Vagina (tissue), 2 donors: ENCODE measurements at places on chromosomes 16 and 17. TPM values are rescaled to one million over a fixed set of nuclear protein-coding genes. Genes with fewer than 3 reads are reported as not detected.

DNA sequence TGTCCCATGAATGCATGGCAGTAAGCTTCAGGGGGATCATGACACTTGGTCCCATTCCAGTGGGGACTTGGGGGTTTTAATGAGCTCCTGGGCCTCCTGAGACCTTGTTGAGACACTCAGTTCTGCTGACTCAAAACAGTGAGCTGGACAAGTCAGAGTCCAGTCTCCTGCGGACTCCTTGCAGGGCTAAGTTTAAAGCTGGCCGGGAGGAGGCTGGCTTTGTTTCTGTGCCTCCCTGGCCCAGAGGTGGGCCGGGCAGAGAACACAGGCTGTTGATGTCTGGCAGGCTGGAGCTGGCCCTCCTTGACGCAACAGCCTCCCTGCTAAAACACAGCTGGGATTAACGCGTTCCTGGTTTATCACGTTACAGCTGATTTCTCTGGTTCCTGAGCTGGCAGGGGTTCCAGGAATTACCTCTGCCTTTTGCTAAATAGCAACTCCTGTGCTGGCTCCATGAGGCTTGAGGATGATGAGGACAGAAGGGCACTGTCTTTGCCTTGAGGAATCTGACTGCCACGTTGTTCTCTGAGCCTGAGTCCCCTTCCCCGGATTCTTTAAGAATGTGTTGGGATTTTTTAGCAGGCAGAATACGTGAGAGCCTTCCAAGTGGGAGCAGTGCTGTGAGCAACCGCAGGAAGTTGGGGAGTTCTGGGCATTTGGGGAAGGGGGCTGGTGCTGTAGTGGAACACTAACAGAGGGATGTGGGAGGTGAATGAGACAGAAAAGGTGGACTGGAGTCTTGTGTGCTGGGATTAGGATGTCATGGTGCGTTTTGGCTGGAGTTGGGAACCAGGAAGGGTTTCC is 2.0 kb downstream of the GPT2 start:
- no peak for DNase-seq

DNA sequence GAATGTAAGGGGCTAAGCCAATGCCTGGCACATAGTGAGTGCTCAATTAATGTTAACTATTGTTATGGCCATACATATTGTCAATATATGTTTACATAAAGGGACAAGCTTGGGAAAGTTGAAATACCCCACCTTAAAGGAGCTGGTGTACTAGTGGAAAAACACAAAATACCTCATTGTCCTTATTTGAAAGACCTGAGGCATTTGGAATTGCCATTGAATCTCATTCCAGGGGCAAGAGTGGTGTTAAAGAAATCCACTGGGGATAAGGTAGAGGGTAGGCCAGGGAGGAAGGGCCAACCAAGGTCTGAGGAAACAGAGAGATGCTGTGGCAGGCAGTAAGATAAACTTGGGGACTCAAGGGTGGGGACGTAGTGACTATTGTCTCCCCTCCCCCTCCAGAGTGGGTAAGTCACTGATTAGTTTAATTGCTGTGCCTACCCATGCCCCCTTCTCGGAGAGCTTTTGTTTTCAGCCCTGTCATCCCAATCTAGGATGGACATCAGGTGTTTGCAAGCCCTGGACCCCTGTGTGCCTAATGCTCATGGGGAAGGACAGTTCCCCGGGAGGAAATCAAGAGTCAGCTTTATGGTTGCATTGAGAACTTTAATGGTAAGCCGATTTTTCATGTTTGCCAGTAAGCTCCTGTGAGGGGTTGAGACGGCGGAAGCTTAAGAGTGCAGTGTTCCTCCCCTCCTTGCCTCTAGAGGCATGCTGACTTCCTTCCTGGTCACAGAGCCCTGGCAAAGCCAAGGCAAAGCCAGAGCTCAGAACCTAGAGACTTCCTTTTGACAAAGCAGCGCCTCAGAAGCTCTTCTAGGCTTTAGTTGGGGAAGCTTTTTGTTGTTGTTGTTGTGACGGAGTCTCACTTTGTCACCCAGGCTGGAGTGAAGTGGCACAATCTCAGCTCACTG is 2.5 kb upstream of the HEATR9 start:
- DNase-seq, result no peak

GRCh38 chr17:3213587-3213986 is 6.1 kb downstream of the OR1A1 start:
- no peak for DNase-seq

DNA sequence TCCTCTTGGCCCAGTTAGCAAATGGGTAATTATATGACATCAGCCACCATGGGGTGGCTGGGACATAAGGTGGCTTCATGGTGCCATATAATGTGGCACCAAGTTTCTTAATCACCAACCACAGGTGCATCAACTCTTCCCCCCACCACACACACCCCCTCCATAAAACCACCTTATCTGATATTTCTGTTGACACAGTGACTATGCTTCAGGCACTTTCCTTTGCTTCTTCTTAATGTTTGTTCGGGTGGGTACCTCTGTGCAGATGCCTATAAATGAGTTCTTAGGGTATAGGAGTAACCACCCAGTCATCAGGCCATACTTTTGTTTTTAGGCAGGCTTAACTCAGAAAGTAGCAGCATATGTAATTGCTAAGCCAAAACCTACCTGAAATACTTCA is 29.5 kb downstream of the RNF43 start:
- DNase-seq, result no peak

DNA sequence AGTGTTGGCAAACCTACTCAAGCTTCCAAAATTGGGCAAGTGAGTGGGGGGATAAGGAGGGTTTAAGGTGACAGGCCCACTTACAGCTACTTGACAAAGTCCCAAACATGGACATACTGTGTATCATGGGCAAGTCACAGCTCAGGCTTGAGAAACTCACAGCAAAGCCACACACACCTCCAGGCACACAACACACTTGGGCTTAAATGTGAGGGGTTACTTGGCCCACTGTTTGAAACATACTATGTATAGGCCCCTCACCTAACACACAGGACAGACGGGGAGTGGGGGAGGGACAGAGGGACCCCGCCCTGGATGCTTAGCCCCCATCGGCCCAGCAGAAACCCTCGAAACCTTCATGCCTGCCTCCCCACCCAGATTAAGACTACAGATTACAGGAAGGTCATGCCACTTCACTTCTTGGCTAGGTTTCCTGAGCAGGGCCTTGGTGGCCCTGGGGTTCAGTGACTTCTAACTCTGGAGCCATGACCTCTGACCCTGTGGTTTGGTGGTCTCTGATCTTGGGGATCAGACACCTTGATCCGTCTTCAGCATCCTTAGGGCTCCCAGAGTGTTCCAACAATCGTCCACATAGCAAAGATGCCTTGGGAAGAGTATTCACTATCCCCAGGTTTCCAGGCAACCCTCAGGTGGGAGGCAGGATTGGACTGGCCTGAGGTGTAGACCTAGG is 2.3 kb upstream of the SAMD14 start:
- DNase-seq, result no peak

DNA sequence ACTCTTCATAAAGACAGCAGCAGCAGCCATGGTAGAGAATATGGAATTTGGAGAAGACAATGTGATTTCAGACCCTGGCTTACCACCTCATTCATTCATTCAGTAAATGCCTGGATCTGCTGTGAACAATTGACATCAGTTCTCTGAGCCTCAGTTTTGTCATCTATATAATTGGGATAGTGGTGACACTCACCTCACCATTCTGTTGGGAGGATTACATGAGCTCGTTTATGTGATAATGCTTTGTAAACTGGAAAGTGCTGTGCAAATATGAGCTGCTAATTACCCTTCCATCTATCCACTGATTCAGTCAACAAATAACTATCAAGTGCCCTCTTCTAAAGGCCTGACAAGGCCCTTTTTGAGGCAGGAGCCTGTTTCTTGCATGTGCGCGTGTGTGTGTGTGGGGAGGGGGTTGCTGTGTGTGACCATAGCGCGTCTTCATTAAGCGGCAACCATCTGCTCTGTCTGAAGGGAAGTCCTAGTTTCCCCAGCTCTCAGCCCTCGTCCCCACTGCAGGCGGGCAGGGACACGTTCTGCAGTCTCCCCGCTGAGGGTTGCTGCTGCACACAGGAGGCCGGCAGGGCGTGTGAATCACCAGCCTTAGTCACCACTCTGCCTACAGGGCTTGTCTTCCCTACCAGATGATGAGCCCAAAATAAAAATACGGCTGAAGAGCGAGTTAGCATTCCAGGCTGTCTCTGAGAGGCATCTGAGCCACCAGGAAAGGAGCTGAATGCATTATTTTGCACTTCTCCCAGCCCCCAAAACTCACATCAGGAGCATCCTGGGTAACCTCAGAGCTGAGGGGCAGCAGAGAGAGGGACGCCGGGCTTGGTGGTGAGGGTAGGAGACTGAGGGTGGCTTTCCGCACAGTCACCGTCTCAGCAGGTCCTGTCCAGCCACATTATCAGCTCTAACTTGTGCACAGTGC is 19.9 kb downstream of the ARL4D start:
- no peak for DNase-seq

DNA sequence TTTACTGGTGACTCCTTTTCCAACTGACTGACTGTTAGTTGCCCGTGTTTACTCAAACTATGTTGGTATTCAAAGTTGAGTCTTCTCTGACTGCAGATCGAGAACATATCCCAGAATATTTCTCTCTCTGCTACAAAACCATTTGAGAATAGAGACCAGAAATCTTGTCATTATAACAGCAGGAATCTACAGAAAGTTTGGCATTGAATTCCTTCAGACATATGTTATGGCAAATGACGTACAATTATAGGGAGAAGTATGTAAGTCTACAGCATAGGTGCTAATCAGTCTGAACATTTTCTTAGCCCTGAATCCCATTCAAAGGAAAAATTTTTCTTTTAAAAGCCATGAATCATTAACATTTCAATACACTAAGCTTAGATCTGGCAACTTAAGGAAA is 239.8 kb upstream of the SOX9 start:
- DNase-seq, result no peak

GRCh38 chr17:77099997-77100396 is 40.8 kb upstream of the SEC14L1 start:
- no peak for DNase-seq

GRCh38 chr17:65514082-65514481 is 47.4 kb downstream of the AXIN2 start:
- no peak for DNase-seq

DNA sequence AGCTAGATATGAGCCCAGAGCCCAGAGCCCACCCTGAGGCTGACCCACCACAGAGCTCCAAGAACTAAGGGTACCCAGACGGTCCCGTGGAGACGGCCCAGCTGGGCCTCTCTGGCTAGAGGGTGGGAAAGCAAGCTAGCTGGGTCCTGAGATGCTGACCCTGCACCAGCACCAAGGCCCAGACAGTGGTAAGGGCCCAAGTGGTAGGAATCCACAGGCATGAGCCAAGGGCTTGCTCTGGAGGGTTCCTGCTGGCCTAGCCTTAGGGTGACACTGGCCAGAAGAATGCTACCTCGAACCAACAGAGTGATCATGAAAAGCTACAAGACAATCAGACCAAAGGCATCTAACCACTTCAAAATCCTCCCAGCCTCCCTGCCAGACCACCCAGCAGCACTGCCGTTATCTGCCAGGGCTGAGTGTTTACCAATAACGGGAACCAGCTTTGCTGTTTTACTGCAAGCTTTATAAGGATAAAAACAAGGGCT is 13.2 kb downstream of the HIC1 start:
- no peak for DNase-seq

DNA sequence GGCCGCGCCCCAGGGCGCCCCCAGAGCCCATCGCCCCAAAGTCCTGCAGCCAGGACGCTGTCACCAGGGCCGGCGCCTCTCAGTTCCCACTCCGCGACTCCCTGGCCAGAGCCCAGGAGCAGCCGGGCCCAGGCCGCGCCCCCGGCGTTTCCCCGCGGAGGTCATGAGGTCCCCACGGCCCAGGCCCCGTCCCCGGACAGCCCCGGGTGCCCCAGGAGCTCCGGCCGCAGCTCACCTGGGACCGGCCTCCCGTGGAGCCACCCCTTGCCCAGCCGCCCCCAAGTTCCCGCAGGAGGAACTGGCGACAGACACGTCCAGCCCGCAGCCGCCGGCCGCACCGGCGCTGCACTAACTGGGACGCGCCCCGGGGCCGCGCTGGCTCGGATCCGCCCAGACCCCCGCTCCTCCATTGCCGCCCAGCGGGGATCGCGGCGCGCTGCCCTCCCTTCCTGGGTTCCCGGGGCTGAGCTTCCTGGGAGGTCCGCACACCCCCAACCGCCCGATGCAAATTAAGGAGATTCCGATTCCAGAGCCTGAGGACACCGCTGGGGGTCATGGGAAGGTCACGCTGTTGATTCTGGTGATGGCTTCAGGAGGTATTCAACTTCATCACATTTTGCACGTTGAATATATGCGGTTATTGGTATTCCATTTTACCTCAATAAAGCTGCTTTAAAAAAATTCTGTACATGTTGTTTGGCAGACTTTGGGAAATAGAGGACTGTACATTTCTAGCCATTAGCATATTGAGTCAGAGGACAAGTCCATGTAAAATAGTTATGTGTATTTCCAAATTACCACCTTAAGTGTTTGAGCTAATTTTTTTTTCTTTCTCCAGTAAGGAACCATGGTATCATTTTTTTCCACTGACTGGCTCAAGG is 9.9 kb downstream of the AHSP start:
- no peak for DNase-seq

- DNase-seq, result no peak
Measured at GRCh38 chr17:53227111-53227510, 595.6 kb upstream of the KIF2B start.

DNA sequence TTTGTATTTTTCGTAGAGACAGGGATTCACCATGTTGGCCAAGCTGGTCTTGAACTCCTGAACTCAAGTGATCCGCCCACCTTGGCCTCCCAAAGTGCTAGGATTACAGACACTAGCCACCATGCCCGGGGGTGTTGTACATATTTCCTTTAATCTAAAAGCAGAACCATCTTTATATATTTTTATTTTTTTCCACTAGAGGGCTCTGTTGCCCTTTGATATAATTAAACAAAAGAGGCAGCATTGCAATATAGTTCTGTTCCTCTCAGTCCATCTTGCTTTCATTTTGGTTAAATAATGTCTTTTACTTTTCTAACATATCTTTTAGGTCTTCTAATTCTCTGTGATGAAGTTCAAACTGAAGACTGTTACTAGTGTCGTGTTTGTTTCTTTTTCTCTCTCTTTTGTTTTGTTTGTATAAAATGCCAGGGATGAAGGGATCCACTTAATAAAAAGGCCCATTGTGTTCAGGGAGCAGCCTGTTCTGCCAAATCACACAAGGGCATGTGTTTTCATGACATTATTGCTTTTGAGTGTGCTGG is 23.4 kb downstream of the WWOX start:
- DNase-seq, result no peak

GRCh38 chr17:8420041-8420934 is 15.4 kb upstream of the NDEL1 start:
- DNase-seq, result no peak

DNA sequence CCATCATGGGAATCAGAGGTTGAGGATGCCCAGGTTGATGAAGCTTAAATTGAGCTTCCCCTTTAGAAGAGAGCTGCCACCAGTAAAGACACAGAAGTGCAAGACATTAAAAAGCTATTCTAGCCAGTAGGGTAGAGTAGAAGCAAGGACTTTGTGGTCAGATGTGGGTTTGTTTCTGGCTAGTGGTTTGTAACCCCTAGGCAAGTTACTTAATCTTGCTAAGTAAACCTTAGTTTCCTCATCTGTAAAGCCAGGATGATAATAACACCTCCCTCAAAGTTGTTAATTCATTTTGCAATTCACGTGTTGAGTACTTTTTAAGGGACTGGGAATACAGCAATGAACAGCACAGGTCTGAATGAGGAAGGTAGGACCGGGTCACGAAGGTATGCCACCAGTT is 3.6 kb downstream of the SNTB2 start:
- no peak for DNase-seq

PDF gene
- total RNA-seq, result 44.9 TPM

KCTD19 gene
- not detected for total RNA-seq

CES5A gene
- total RNA-seq, result not detected

ARMC7 gene
- 12.8 TPM for total RNA-seq

EVPLL gene
- 16.7 TPM for total RNA-seq

HS3ST3B1 gene
- 5.9 TPM for total RNA-seq

YBX2 gene
- total RNA-seq, result 0.25 TPM

CD300LB gene
- total RNA-seq, result 0.25 TPM

FAHD1 gene
- 53.5 TPM for total RNA-seq

CD68 gene
- total RNA-seq, result 40.0 TPM
